ENCODE measurements at places on chromosomes 5 and 9.

DNA sequence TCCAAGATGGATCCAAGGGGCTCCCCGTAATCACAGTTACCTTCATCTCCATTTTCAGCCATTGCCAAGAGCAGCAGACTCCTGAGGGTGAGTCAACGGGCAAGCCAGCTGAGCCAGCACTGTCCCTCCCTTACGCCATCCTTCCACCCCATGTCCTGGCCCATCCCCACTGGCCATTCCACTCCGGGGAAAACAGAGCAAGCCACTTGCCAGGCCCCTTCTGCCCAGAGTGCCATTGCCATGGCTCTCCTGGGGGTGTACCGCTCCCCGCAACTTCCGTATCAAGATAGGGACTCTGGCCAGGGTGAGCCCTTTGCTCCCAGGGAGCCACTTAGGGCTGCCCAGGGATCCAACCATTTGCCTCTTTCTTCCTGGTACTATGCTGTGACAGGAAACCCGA, 48.9 kb upstream of the CDKN2AIPNL start:
- H3K27me3 ChIP-seq = no peaks in the 10 kb centered on the region
- no peak overlapping the region for H3K4me3 ChIP-seq
- H3K36me3 ChIP-seq = no peaks in the 10 kb centered on the region
- peaks cover 3% of the 10 kb centered on the region for H3K4me1 ChIP-seq

- H3K4me3 ChIP-seq = peak within 1 kb of the TSS; percentile 40
- H3K27ac ChIP-seq = peak within 1 kb of the TSS; percentile 95
- peaks cover 26% of the 10 kb centered on the region for H3K4me1 ChIP-seq
Measured at GRCh38 chr5:139482050-139482889, at the start of gene STING1. STING1 (minus strand) TSS chr5:139482758; CDS start chr5:139481704, 1,054 bp downstream.

GRCh38 chr5:111734013-111734412, 23.0 kb downstream of the NREP start:
- peaks cover 25% of the 10 kb centered on the region for H3K4me1 ChIP-seq
- DNase-seq = no peak
- H3K27ac ChIP-seq = no peak overlapping the region
- peaks cover 14% of the 10 kb centered on the region for H3K36me3 ChIP-seq
- H3K4me3 ChIP-seq = no peak overlapping the region

GRCh38 chr5:143886096-143886495, 74.1 kb downstream of the HMHB1 start:
- DNase-seq = no peak
- no peaks in the 10 kb centered on the region for H3K27me3 ChIP-seq
- H3K36me3 ChIP-seq = no peaks in the 10 kb centered on the region
- peaks cover 25% of the 10 kb centered on the region for H3K4me1 ChIP-seq
- no peak overlapping the region for H3K4me3 ChIP-seq
- H3K27ac ChIP-seq = no peak overlapping the region

DNA sequence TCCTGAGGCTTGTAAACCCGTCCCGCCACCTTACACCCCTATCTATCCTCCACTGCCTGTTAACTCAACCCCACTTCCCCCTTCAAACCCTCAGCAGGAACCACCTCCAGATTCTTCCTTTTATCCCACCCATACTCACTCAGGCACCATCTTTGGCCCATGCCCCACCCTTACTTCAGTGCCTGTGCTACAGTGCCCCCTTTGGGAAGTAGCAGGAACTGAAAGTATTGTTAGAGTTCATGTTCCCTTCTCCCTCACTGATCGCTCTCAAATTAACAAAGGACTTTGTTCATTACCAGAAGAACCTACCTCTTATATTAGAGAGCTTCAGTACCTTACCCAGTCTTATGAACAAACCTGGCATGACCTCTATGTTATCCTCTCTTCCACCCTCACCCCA, 92.2 kb upstream of the MOCS2 start:
- no peaks in the 10 kb centered on the region for H3K36me3 ChIP-seq
- DNase-seq = no peak
- no peaks in the 10 kb centered on the region for H3K27me3 ChIP-seq
- H3K4me3 ChIP-seq = no peak overlapping the region

DNA sequence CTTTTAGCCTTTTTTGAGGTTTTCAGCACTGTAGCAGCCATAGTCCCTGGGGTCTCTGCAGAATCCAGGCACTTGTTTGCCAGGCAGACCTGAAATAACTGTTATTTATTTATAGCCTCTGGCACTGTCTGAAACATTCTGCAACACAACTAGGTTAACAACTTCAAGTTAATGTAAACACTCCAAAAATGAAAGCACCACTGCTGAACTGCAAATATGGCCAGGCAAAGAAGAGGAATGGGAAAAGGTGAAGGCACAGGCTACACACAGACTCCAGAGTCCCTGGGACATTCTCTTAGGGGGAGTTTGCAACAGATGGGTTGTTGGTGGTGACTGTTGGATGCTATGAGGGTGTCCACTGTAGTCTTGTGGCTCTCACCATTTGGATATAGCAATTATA, 369.0 kb downstream of the MAT2B start:
- H3K27me3 ChIP-seq = no peaks in the 10 kb centered on the region
- H3K4me3 ChIP-seq = no peak overlapping the region
- no peaks in the 10 kb centered on the region for H3K36me3 ChIP-seq
- H3K4me1 ChIP-seq = no peaks in the 10 kb centered on the region
- no peak overlapping the region for H3K27ac ChIP-seq
- DNase-seq = no peak

- no peaks in the 10 kb centered on the region for H3K36me3 ChIP-seq
- no peak for DNase-seq
- no peaks in the 10 kb centered on the region for H3K27me3 ChIP-seq
- no peaks in the 10 kb centered on the region for H3K4me1 ChIP-seq
- H3K27ac ChIP-seq = no peak overlapping the region
- H3K4me3 ChIP-seq = no peak overlapping the region
Measured at GRCh38 chr5:4646715-4647375, 493.3 kb upstream of the ADAMTS16 start.

GRCh38 chr9:124799274-124800006, 22.5 kb downstream of the OLFML2A start:
- H3K27ac ChIP-seq = no peak overlapping the region
- no peaks in the 10 kb centered on the region for H3K36me3 ChIP-seq
- no peak for DNase-seq

DNA sequence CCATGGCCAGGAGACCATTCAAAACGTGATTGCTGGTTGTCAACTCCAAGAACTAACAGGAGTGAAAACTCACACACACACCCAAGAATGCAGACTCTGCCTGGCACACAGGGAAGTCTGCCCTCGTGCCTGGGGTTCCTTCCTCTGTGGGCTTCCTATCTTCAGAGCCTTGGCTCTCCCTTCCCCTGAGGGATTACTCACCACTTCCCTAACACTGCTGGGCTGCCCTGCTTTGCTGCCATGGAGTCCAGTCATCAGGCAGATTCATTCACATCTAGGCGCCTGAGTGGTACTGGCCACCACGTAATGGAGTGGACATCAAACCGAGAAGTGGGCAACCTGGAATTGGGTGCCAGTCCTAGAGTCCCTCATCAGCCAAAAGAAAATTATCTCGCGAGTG, 76.4 kb upstream of the PRSS3 start:
- H3K27me3 ChIP-seq = no peaks in the 10 kb centered on the region
- no peaks in the 10 kb centered on the region for H3K36me3 ChIP-seq
- no peak for DNase-seq
- H3K4me1 ChIP-seq = no peaks in the 10 kb centered on the region
- H3K27ac ChIP-seq = no peak overlapping the region

- no peak for DNase-seq
- no peak overlapping the region for H3K4me3 ChIP-seq
- no peaks in the 10 kb centered on the region for H3K27me3 ChIP-seq
- no peak overlapping the region for H3K27ac ChIP-seq
Measured at GRCh38 chr5:138364576-138364975, 12.1 kb downstream of the KDM3B start.

- no peak overlapping the region for H3K27ac ChIP-seq
- DNase-seq = peak; percentile 14
- H3K27me3 ChIP-seq = no peaks in the 10 kb centered on the region
- no peaks in the 10 kb centered on the region for H3K4me1 ChIP-seq
Measured at GRCh38 chr5:40124367-40124766, 555.3 kb upstream of the PTGER4 start.

DNA sequence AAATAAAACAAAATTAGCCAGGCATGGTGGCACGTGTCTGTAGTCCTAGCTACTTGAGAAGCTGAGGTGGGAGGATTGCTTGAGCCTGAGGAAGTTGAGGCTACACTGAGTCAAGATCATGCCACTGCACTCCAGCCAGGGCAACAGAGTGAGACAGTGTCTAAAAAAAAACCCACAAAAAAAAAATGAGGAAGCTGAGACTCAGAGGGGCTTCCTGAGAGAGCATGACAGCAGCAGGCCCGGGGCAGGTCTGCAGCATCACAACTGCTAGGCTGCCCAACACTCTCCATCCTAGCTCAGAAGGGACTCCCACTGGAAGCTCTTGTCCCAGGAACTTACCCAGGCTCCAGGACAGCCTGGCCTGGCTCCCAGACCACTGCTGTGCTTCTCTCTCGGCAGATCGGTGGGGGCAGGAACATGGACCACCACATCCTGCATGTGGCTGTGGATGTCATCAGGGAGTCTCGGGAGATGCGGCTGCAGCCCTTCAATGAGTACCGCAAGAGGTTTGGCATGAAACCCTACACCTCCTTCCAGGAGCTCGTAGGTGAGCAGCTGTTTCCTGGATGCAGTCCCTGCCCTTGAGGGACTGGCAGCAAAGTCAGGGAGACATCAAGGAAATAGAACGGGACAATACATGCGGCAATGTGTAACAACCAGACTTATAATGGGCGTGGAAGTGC, 19.1 kb downstream of the PTGS1 start:
- peaks cover 5% of the 10 kb centered on the region for H3K4me1 ChIP-seq
- H3K27ac ChIP-seq = no peak overlapping the region
- no peak overlapping the region for H3K4me3 ChIP-seq
- H3K27me3 ChIP-seq = no peaks in the 10 kb centered on the region
- H3K36me3 ChIP-seq = no peaks in the 10 kb centered on the region

GRCh38 chr9:94768766-94769165, 42.3 kb downstream of the AOPEP start:
- H3K4me3 ChIP-seq = no peak overlapping the region
- H3K4me1 ChIP-seq = peaks cover 31% of the 10 kb centered on the region
- H3K36me3 ChIP-seq = 0 out of 2 replicates have a peak, but pooled peaks cover 5% of the 10 kb centered on the region
- no peak for DNase-seq
- no peak overlapping the region for H3K27ac ChIP-seq

- no peaks in the 10 kb centered on the region for H3K27me3 ChIP-seq
- no peak overlapping the region for H3K4me3 ChIP-seq
- peaks cover 22% of the 10 kb centered on the region for H3K4me1 ChIP-seq
- no peaks in the 10 kb centered on the region for H3K36me3 ChIP-seq
Measured at GRCh38 chr9:104972242-104972866, 44.4 kb upstream of the ABCA1 start.

DNA sequence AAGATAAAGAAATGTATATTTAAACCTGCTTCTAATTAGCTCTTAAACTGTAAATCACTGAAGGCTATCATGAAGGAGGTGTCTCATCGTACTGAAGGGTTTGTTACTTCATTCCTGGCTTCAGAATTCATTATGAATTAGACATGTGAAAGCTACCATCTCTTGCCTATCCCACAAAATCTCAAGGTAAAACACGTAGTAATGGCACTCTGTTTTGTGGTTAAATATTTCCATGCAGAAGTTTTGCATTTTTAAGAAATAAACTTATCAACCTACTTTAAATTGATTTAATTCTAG, 490.7 kb upstream of the NUDT12 start:
- H3K27ac ChIP-seq = no peak overlapping the region
- no peaks in the 10 kb centered on the region for H3K27me3 ChIP-seq
- no peaks in the 10 kb centered on the region for H3K4me1 ChIP-seq
- no peak overlapping the region for H3K4me3 ChIP-seq
- DNase-seq = no peak

DNA sequence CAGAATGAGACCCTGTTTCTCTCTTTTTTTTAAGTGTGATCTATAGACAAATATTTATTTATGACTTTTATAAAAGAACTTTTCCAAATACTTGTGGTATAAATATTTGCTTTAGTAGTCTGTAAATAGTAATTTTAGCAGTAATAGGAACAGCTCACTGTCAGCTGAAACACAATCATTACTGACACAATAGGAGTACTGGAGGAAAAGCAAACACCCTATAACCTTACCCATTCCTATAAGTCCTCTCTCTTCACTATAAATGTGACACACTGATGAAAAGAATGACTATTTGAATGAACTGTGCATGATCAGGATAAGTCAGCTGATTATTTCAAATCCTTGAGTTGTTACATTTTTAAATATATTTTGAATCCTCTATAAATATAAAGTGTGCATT, 72.4 kb downstream of the CDH12 start:
- no peak overlapping the region for H3K4me3 ChIP-seq
- H3K27me3 ChIP-seq = no peaks in the 10 kb centered on the region
- H3K4me1 ChIP-seq = no peaks in the 10 kb centered on the region
- no peak overlapping the region for H3K27ac ChIP-seq
- no peak for DNase-seq

DNA sequence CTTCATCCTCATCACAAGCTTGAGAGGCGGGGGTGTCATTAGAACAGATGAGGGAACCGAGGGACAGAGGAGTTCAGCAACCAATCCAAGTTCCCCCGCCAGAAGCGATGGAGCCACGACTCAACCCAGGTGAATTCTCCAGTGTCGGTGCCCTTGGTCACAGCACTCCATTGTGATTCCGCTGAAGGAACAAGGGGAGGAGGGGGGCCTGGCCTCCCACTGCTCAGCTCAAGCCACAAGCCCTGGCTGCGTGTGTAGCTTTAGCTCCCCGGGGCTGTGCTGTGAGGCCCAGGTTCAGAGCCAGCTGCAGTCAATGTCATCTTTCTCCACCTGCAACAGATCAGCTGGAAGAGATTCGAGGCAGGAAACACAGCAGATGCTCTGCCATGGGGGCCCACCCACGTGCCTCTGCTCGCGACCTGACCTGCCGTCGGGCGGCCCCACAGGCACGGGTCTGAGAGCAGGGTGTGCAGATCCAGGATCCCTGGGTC, 72.6 kb downstream of the GTF3C4 start:
- H3K27me3 ChIP-seq = no peaks in the 10 kb centered on the region
- no peak overlapping the region for H3K4me3 ChIP-seq
- no peaks in the 10 kb centered on the region for H3K36me3 ChIP-seq
- DNase-seq = no peak
- H3K4me1 ChIP-seq = no peaks in the 10 kb centered on the region
- H3K27ac ChIP-seq = no peak overlapping the region

- no peak overlapping the region for H3K4me3 ChIP-seq
- H3K27me3 ChIP-seq = no peaks in the 10 kb centered on the region
- H3K36me3 ChIP-seq = peaks cover 2% of the 10 kb centered on the region
- H3K27ac ChIP-seq = no peak overlapping the region
- peaks cover 20% of the 10 kb centered on the region for H3K4me1 ChIP-seq
Measured at GRCh38 chr5:169171515-169171914, 129.4 kb downstream of the SLIT3 start.

GRCh38 chr5:24232041-24232440, 412.7 kb downstream of the CDH10 start:
- no peak for DNase-seq
- no peaks in the 10 kb centered on the region for H3K4me1 ChIP-seq
- H3K27me3 ChIP-seq = no peaks in the 10 kb centered on the region
- no peaks in the 10 kb centered on the region for H3K36me3 ChIP-seq
- no peak overlapping the region for H3K27ac ChIP-seq
- no peak overlapping the region for H3K4me3 ChIP-seq

DNA sequence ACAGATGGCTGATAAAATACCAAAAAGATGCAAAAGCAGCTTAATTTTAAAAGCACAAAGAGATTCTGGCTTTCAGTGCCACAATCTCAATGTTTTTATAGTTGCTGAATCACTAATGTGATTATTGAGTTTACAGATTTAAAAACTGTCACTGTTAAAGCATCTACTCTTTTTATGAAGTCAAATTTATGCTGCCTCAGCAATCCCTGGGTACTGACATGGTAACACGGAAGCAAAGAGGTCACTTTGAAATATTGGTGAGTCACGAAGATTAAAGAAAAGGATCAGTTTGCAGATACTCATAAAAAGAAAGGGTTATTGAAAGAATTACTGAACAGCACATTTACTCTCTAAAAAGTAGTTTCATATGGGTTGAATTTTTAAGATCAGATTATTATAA, 39.7 kb upstream of the HMGCS1 start:
- H3K4me3 ChIP-seq = no peak overlapping the region
- no peak for DNase-seq
- H3K27ac ChIP-seq = no peak overlapping the region
- H3K27me3 ChIP-seq = no peaks in the 10 kb centered on the region
- H3K36me3 ChIP-seq = no peaks in the 10 kb centered on the region
- no peaks in the 10 kb centered on the region for H3K4me1 ChIP-seq
